ENCODE measurements at places on chromosomes 5 and 9.

- no peak for DNase-seq
These were observed 36.0 kb downstream of the KCNMB1 start for GRCh38 chr5:170353011-170353761.

DNA sequence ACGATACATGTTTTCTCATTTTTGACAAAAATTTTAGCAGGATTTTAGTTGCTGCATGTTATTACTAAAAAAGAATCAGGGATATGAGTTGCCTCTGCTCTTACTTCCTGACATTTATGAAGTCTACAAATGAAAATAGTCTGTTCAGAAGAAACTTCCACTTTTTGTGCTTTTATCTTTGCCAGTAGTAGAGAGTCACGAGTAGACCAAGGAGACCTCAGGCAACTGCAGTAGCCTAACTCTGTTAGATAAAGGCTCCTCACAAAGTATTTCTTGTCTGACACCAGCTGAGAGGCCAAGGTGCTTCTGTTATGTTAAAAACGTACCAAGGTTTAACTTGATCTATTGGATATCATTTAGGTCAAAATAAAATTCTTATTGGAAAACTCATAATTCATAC, 333.9 kb downstream of the NR2F1-AS1 start:
- DNase-seq, result no peak

- no peak for DNase-seq
These were observed 764.2 kb upstream of the ZNF608 start for GRCh38 chr5:125510651-125511050.

DNA sequence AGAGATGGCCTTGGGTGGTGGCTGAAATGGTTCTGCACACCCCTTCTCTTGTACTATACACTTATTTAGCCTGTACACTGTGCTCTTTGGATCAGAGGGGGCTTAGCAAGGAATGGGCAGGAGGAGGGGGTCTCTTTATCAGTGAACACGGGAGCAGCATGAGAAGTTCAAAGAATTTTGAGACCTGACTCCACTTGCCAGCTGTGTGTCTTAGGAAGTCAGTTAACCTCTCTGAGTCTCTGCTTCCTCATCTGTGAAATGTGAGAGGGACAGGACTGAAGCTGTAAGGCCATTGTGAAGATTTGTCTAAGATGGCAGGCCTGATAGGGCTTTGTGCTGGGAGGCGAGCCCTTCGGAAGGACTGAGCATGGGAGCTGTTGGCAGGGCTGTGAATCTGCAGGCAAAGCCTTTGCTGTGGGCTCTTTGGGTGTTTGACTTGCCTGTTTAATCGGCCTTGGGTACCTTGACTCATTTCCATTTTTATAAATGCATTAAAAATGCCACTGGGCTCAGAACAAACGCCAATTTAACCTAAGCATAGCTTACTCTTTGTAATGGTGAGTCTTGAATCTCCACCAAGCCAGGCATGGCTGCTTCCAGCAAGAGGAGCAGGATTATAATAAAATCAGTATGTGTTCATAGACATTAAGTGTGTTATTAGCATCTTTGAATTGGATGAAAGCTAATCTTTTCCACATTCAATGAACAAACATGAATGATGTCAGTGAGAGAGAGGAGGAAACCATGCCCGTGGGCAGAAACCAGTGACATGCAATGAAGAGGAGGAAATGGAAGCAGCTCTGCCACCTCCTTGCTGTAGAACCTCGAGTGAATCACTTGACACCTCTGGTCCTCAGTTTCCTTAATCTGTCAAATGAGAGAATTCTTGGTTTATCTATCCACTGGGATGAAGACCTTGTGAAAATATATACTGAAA, 89.4 kb downstream of the MACROH2A1 start:
- no peak for DNase-seq

DNA sequence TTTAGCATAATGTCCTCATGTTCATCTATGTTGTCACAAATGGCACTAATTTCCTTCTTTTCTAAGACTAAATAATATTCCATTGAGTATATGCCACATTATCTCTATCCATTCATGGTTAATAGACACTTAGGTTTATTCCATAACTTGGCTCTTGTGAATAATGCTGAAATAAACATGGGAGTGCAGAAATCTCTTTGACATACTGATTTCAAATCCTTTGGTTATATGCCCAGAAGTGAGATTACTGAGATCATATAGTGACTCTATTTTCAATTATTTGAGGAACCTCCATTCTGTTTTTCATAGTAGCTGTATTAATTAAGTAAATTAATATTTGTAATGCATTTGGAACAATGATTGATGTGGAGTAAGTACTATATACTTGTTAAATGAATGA, 13.0 kb downstream of the SMIM3 start:
- DNase-seq, result no peak

- no peak for DNase-seq
These were observed 340.8 kb downstream of the FGF10 start for GRCh38 chr5:44048276-44048984.

- no peak for DNase-seq
These were observed 247.6 kb upstream of the ACO1 start for GRCh38 chr9:32136700-32137339.

DNA sequence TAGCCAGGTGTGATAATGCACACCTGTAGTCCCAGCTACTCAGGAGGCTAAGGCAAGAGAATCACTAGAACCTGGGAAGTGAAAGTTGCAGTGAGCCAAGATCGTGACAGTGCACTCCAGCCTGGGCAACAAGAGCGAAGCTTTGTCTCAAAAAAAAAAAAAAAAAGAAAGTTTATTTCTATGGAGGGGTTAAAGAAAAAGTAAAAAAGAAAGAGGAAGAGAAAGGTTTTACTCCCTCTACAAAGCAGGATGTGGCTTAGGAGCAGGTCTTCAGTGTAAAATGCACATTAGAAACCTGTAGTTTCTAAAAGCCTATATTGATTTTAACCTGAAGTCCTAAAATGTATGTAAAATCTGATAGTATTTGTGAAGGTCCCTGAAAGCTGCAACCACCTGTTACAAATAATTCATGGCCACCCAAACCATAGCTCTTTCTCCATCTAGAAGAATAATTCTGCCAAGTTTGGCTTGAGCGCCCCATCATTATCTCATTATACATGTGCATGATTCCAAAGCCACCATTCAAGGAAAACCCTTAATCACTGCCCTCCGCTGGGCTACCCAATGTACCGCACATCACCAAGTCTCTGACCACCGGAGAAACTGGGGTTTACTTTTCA, 3.4 kb downstream of the FNBP1 start:
- no peak for DNase-seq
